Immature natural killer cell (primary cell): ENCODE measurements at places on chromosomes 11 and 22. TPM values are rescaled to one million over a fixed set of nuclear protein-coding genes. Genes with fewer than 3 reads are reported as not detected.
A peak's percentile ranks its signal among the peaks of the same experiment; 100 is the strongest.

SNX32 gene
- polyA plus RNA-seq = 1.6 TPM

GRCh38 chr11:6402061-6402470, 11.8 kb downstream of the SMPD1 start:
- peak; percentile 34 for DNase-seq

GRCh38 chr11:26947904-26948639, 45.8 kb upstream of the FIBIN start:
- no peak for DNase-seq

GRCh38 chr22:24433828-24434470, 6.5 kb downstream of the ADORA2A start:
- no peak for DNase-seq

ENTHD1 gene
- not detected for polyA plus RNA-seq

DNA sequence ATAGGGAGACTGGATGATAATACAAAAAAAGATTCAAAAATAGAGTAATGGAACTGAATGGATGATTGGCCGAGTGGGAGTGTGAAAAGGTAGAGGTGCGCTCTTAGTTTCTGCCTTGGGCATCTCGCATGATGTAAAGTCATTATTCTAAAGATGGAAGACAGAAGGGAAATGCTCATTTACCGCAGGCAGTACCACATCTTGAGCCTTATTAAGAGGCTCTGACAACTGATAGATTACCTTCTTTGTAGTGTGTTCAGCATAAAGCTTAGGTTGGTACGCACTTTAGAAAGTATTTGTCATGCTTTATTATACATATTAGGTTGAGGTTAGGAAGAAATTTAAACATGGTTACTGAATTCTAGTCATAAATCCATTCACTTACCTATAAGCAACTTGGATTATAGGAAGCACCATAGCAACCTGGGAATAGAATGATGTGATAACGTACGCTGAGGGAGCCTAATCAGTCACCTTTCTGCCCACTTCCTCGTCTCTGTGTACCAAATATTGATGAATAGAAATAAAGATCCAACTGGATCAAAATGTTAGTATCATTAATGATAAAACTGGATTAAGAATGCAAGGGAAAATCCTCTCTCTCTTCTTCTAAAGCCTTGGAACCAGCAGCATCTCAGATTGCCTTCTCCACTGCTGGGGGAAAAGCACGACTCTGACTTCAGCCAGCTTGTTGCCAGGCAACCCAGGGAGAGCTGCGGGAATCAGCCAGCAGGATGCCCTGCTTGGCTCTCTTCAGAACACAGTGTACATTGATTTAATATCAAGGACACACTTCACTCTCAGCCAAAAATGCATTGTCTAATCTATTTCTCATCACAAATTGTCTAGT, 29.0 kb upstream of the VWA5A start:
- no peak for DNase-seq

GRCh38 chr11:69400771-69401590, 80.5 kb upstream of the LINC01488 start:
- no peak for DNase-seq
